Lung (tissue), 17 donors: ENCODE measurements at places on chromosomes 11 and 22. TPM values are rescaled to one million over a fixed set of nuclear protein-coding genes. Genes with fewer than 3 reads are reported as not detected.

Gene TRIM6
- 4.2 TPM for total RNA-seq

Gene GPR83
- total RNA-seq = not detected

Gene ZBTB3
- 8.9 TPM for total RNA-seq

Gene PYGM
- total RNA-seq = 3.7 TPM

Gene FREY1
- 0.67 TPM for total RNA-seq
